ENCODE measurements at places on chromosomes 2 and 18. TPM values are rescaled to one million over a fixed set of nuclear protein-coding genes. Genes with fewer than 3 reads are reported as not detected.

DNA sequence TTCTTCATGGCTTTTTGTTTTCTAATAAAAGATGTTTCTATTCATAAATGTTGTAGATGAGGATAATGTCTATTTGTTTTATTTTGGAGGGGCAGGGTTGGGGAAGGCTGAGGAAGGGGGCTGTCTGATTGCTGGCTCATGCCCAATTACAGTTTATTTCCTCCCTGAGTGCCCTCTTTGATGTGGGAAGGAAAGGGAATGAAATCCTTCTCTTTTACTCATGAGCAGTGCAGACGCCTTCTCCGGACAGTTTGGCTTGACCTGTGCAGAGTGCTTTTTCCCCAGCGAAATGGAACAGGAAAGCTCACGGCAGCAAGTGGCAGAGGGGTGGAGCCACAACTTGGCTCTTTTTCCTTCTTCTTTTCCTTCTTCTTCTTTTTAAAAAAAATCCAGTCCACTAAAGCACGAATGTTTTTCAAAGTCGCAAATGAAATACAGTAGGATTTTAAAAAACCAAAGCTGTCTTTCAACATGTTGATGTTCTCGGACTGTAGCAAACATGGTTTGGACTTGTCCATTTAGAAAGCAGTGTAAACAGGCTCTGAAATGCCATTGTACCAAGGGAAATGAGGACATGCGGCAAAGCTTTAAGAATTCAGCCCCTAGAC is 34.5 kb downstream of the RAB31 start:
- H3K27me3 ChIP-seq, result no peaks in the 10 kb centered on the region
- DNase-seq, result peak; percentile 83
- H3K36me3 ChIP-seq, result no peaks in the 10 kb centered on the region

GRCh38 chr2:100887713-100888495 is 68.0 kb downstream of the NPAS2 start:
- no peak overlapping the region for H3K27ac ChIP-seq
- no peak overlapping the region for H3K4me3 ChIP-seq
- no peak for DNase-seq
- peaks cover 43% of the 10 kb centered on the region for H3K4me1 ChIP-seq

GRCh38 chr18:3595369-3596273 is 145.6 kb downstream of the TGIF1 start:
- H3K27ac ChIP-seq, result peak overlapping the region; percentile 95
- no peaks in the 10 kb centered on the region for H3K27me3 ChIP-seq
- H3K4me1 ChIP-seq, result peaks cover 53% of the 10 kb centered on the region
- no peak for DNase-seq
- H3K36me3 ChIP-seq, result no peaks in the 10 kb centered on the region

GRCh38 chr2:182952741-182953450 is 85.4 kb downstream of the NCKAP1 start:
- H3K4me1 ChIP-seq, result no peaks in the 10 kb centered on the region
- DNase-seq, result no peak
- peaks cover 57% of the 10 kb centered on the region for H3K36me3 ChIP-seq
- no peaks in the 10 kb centered on the region for H3K27me3 ChIP-seq
- H3K27ac ChIP-seq, result no peak overlapping the region
- H3K4me3 ChIP-seq, result no peak overlapping the region

DNA sequence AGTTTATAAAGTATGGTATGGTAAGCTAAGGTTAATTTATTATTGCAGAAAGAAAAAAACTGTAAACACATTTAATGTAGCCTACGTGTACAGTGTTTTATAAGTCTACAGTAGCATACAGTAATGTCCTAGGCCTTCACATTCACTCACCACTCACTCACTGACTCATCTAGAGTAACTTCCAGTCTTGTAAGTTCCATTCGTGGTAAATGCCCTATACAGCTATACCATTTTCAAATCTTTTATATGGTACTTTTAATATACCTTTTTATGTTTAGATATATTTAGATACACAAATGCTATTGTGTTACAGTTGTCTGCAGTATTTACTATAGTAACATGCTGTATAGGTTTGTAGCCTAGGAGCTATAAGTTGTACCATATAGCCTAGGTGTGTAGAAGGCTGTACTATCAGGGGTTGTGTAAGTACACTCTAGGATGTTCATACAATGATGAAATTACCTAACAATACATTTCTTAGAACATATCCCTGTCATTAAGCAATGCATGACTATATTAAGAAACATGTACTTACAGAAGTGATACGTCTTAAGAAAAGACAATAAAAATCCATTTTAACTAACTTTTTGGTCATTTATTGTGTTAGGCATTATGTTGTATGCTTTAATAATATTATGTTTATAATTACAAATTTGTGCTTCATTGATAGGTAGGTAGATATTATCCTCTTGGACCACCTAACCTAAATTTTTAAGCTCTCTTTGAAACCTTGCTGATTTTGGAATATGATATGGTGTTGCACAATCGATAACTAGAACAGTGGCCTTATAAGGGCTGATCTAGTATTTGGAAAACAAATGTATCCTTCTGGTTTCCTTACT is 51.9 kb downstream of the VRK2 start:
- no peaks in the 10 kb centered on the region for H3K4me1 ChIP-seq
- H3K4me3 ChIP-seq, result no peak overlapping the region
- no peak for DNase-seq
- no peaks in the 10 kb centered on the region for H3K36me3 ChIP-seq

DNA sequence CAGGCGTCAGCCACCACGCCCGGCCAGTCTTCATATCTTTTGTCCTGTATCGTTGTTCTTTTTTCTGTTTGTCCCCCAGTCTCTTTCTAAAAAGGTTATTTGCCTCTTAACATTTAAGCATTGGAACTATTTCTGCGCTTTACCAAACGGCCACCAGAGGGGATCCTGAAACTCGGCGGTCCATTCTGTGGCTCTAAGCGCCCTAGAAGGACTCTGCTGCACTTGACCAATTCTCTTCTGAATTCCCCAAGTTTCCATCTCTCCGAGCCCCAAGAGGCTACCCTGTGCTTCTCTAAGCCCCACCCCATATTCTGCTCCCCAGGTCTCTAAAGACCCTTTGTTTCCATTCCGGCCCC is 33.1 kb upstream of the REG3G start:
- no peak for DNase-seq
- H3K27me3 ChIP-seq, result peaks cover 11% of the 10 kb centered on the region
- H3K36me3 ChIP-seq, result no peaks in the 10 kb centered on the region

Gene CYS1
- 47.6 TPM for total RNA-seq

- H3K27me3 ChIP-seq, result no peaks in the 10 kb centered on the region
- H3K4me3 ChIP-seq, result no peak overlapping the region
- peaks cover 4% of the 10 kb centered on the region for H3K4me1 ChIP-seq
- H3K36me3 ChIP-seq, result peaks cover 91% of the 10 kb centered on the region
These were observed 13.1 kb downstream of the ILKAP start for GRCh38 chr2:238190445-238190844.

Gene OR6B2
- not detected for total RNA-seq

DNA sequence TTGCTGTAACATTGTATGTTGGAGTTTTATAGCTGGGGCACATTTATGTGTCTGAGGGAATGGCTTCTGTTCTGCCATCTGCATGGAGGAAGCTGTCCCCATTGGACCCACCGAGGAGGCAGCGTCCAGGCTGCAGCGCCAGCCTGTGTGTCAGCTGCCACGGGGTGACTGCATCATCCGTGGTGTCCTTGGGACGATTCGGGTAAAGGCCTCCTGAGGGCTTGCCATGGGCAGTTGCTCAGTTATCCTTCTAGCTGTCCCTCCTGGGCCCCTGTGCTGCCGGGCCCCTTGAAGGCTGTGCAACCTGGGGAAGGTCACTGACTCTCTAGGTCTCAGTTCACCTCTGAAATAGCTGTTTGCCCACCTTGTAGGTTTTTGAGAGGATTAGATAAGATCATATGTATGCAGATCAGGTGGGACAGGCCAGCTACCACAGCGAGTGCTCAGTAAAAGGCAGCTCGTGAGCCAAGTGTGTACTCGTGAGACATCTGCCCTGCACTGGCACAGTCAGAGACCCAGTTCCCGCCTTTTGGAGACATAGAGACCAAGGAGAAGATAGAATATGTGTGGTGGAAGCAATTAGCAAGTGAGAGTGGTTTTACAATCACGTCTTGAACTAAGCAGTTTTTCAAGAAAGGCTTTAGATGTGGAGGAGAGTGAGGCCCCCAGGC is 10.6 kb downstream of the LDLRAD4 start:
- no peak overlapping the region for H3K27ac ChIP-seq
- no peak for DNase-seq
- peaks cover 31% of the 10 kb centered on the region for H3K4me1 ChIP-seq
- no peaks in the 10 kb centered on the region for H3K36me3 ChIP-seq
- no peaks in the 10 kb centered on the region for H3K27me3 ChIP-seq

DNA sequence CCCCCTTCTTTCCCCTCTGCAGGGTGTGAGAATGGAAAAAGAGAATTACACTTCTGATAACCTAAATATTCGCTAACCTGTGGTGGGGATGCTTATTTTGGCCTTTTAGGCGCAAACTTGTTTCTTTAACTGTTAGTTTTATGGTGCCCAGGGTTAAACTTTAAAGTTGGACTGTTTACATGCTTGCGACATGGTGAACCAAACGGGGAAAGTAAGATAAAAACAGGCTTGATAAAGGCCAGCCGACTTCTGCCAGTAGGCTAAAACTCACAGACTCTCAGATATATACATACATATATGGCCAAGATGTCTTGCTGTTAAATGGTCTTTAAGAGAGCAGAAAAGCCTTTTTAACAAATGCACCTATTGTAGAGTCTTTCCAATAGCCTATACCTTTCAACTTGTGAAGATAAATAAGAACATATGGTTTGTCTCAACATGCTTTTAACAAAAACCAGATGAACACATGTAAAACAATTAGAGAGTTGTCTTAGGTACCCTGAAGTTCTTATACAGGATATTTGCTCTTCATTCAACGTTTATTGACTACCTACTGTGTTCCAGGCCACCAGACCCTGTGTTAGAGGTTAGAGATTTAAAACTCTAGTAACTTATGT is 29.0 kb downstream of the PRKCE start:
- H3K4me1 ChIP-seq, result peaks cover 16% of the 10 kb centered on the region
- H3K27me3 ChIP-seq, result no peaks in the 10 kb centered on the region
- H3K27ac ChIP-seq, result no peak overlapping the region
- no peak overlapping the region for H3K4me3 ChIP-seq

- H3K27me3 ChIP-seq, result no peaks in the 10 kb centered on the region
- H3K27ac ChIP-seq, result no peak overlapping the region
- no peak for DNase-seq
- H3K4me3 ChIP-seq, result no peak overlapping the region
These were observed 127.7 kb downstream of the RNF152 start for GRCh38 chr18:61765097-61765496.

GRCh38 chr18:23812546-23813440 is 123.5 kb downstream of the LAMA3 start:
- H3K36me3 ChIP-seq, result no peaks in the 10 kb centered on the region
- no peaks in the 10 kb centered on the region for H3K27me3 ChIP-seq
- H3K27ac ChIP-seq, result no peak overlapping the region
- H3K4me1 ChIP-seq, result no peaks in the 10 kb centered on the region
- H3K4me3 ChIP-seq, result no peak overlapping the region
- DNase-seq, result no peak

GRCh38 chr18:22218835-22219234 is 49.4 kb downstream of the GATA6 start:
- H3K27ac ChIP-seq, result no peak overlapping the region
- no peak for DNase-seq
- H3K4me3 ChIP-seq, result no peak overlapping the region
- no peaks in the 10 kb centered on the region for H3K36me3 ChIP-seq

DNA sequence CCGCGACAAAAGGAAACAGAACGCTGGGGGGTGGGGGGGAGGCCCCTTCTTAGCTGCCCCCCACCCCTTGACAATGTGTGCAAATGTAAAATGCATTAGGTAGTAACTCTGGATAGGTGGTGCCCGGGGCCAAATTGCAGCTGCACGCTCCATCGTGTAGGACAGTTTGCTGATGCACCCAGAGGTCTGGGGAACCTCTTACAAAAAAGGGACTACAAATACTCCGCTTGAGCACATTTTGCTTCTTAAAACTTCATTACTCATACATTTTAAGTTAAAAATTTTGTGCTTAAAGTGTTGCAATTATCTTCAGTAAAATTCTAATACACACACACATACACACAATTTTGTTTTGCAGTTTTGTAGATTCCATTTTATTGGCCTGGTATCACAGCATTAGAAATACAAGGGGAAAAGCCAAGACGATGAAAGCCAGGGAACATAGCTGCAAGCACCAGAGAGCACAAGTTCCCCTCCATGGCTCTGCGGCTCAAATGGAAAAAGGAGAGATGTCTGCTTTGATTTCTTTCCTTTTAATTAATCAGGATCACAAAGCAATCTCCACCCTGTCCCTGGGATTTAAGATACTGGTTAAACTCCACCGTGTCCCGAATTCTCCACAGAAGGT is 582.1 kb downstream of the ZEB2 start:
- H3K27ac ChIP-seq, result peak overlapping the region; percentile 80
- H3K4me1 ChIP-seq, result peaks cover 26% of the 10 kb centered on the region
- H3K4me3 ChIP-seq, result peak overlapping the region; percentile 61
- H3K27me3 ChIP-seq, result peaks cover 4% of the 10 kb centered on the region

Gene PTPRM
- 94.0 TPM for total RNA-seq

DNA sequence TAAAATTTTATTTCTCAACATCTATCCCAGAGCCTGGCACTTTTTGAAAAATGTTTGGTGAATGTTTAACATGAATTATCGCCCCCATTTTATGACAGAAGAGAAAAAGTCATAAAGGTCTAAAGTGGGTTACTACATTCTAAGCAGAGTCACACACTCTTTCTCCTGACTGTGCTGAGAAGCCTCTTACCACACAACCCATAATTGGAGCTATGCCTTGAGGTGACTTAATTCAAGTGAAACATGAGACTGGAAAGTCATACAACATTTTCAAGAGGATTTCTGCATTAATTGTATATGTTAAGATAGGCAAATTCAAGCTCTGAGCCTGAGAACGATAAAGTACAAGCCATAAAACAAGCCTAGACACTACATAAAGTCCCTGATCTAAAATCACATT is 3.1 kb upstream of the DSEL start:
- peaks cover 12% of the 10 kb centered on the region for H3K4me1 ChIP-seq
- H3K27ac ChIP-seq, result peak overlapping the region; percentile 55
- no peak overlapping the region for H3K4me3 ChIP-seq

- no peak overlapping the region for H3K4me3 ChIP-seq
- no peak for DNase-seq
- H3K27ac ChIP-seq, result no peak overlapping the region
- no peaks in the 10 kb centered on the region for H3K36me3 ChIP-seq
These were observed 12.9 kb upstream of the MARCO start for GRCh38 chr2:118929059-118929458.

GRCh38 chr2:227415538-227416424 is 28.0 kb upstream of the SCYGR1 start:
- peak overlapping the region; percentile 44 for H3K27ac ChIP-seq
- H3K4me3 ChIP-seq, result no peak overlapping the region
- H3K27me3 ChIP-seq, result no peaks in the 10 kb centered on the region
- H3K36me3 ChIP-seq, result no peaks in the 10 kb centered on the region
- H3K4me1 ChIP-seq, result peaks cover 5% of the 10 kb centered on the region

Data from esophagus muscularis mucosa (tissue), 4 donors.